ENCODE measurements at places on chromosomes 3 and 15. TPM values are rescaled to one million over a fixed set of nuclear protein-coding genes. Genes with fewer than 3 reads are reported as not detected.

Gene SNTN
- not detected for total RNA-seq

Gene KLHL40
- not detected for total RNA-seq

Gene B2M
- 1,895 TPM for total RNA-seq

Gene RYR3
- under 0.01 TPM for total RNA-seq

Gene IMP3
- 62.3 TPM for total RNA-seq

Gene HCN4
- not detected for total RNA-seq

Gene ZNF621
- 11.8 TPM for total RNA-seq

Gene CFAP92
- under 0.01 TPM for total RNA-seq

Gene ADCY5
- 0.16 TPM for total RNA-seq

Gene ITIH1
- total RNA-seq, result not detected

Gene CIAO2A
- 34.3 TPM for total RNA-seq

Gene SERINC4
- not detected for total RNA-seq

Gene UCN2
- 0.34 TPM for total RNA-seq

Gene DUOXA1
- total RNA-seq, result under 0.01 TPM

Gene RASL12
- total RNA-seq, result 31.7 TPM

Gene LRRK1
- 10.8 TPM for total RNA-seq

Gene ALAS1
- 28.2 TPM for total RNA-seq

Gene GASK1A
- total RNA-seq, result 0.26 TPM

Gene PSMA4
- total RNA-seq, result 110 TPM

Gene RLBP1
- not detected for total RNA-seq

Gene AADAC
- 0.09 TPM for total RNA-seq

Gene KPNA4
- 33.9 TPM for total RNA-seq

Gene GABRA5
- total RNA-seq, result not detected

Gene SPINK8
- not detected for total RNA-seq

Gene INSYN1
- 2.5 TPM for total RNA-seq

Gene PDZRN3
- 33.9 TPM for total RNA-seq

Gene TEX55
- not detected for total RNA-seq

Gene FOXL2
- total RNA-seq, result under 0.01 TPM

Gene IGSF11
- 0.09 TPM for total RNA-seq

Gene RETNLB
- total RNA-seq, result not detected

Gene STRIT1
- total RNA-seq, result not detected

Gene GOLGA8O
- total RNA-seq, result 2.9 TPM

Gene FOXL2NB
- not detected for total RNA-seq

Gene SLC24A5
- total RNA-seq, result not detected

Gene SRGAP3
- total RNA-seq, result 6.0 TPM

Gene CHL1
- total RNA-seq, result 16.2 TPM

Gene ERC2
- total RNA-seq, result not detected

Gene LOXL1
- 201 TPM for total RNA-seq

Gene FBXW12
- not detected for total RNA-seq

Data from bronchial smooth muscle cell (primary cell).